Activated T-cell treated with anti-CD3 and anti-CD28 coated beads for 1 hour (primary cell): ENCODE measurements at places on chromosomes 3 and 15.

DNA sequence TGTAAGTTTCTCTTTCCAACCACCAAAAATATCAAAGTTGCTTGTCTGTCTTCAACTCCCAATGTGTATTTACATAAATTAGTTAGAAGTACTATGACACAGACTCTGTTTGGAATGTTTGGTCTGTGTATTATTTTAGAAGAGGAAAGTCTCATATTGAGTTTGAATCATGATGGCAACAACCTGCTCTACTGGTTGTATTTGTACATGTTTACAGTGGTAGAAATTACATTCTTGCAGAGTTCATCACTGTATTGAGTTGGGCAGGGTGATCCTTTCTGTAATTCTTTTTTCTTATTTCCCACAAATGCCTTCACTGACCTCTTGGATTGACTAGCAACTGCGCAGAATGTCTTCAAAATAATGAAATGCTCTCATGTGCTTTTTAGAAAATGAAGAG lies 149.6 kb downstream of the CHL1 start:
- no peak for DNase-seq

DNA sequence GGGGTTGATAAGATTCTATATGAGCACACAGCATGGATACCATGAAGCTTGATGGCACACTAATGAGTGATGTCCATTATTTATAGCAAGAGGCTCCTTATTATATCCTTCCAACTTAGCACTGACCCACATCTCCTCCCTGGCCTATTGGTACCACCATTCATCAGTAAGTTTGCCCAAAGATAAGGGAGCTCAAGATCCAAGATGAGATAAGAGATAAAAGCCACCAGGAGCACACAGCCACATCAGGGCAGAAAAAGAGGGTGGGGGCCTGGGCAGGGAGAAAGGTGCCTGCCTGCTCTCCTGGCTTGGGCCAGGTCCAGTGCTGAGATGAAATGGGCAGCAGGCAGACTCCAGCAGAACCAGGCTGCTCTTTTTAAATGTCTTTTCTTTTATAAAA lies 4.4 kb upstream of the PPP1R14D start:
- DNase-seq = no peak

DNA sequence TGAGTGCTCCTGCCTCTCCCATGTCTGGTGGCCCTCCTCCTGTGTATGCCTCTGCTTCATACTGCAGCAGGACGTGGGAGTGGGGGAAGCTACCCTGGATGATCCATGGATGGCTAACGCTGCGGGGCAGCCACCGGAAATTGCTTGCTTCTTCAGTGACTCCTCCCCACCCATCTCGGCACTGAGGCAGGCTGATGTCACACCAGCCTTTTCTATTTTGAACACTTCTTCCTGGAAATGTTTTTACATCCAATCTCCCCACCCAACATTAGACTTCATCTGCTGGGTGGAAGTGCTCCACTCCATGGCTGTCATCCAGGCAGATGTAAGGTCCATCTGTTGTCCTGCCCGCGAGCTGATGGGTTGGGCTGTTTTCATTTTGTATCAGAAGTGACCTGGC lies 58.9 kb upstream of the MUC13 start:
- no peak for DNase-seq

- peak; percentile 2 for DNase-seq
Measured at GRCh38 chr15:56537881-56538280, 72.9 kb upstream of the MNS1 start.

- DNase-seq = no peak
Measured at GRCh38 chr3:80753021-80753420, 985.2 kb upstream of the ROBO1 start.

GRCh38 chr3:153138276-153139210 lies 23.5 kb upstream of the RAP2B start:
- no peak for DNase-seq

DNA sequence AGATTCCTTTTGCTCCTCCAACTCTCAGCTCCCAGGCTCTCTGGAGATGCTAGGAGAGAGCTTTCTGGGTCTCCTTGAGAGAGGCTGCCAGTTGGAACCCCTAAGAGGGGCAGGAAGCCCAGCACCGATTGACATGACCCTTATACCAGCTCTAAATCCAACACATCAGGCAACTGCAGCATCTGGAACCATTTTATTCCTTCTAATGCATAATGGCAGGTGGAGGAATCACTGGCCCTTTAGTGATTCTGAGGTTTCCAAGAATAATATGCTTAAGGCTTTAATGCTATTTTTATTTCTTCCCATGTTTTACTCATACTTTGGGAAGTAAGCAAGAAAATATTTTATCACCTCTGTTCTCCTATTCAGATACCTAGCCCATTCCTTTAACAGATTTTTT lies 60.3 kb upstream of the TEX264 start:
- no peak for DNase-seq

DNA sequence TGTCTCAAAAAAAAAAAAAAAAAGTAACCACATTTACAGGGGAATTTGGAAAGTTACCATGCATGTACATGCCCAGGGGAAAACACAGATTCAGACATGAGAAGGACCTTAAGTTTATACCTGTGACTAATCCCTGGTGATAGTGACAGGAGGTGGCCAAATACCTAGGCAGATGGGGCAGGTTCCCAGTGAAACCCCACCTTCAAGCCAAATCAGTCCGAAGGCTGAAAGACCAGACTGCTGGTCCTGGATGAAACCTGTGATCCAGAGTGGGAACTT lies 15.8 kb downstream of the SPCS1 start:
- no peak for DNase-seq

GRCh38 chr3:69005071-69005790 lies 8.3 kb downstream of the EOGT start:
- no peak for DNase-seq

- no peak for DNase-seq
Measured at GRCh38 chr3:190646996-190647395, 133.1 kb downstream of the IL1RAP start.

GRCh38 chr3:57982561-57983243 lies 25.5 kb upstream of the FLNB start:
- no peak for DNase-seq

DNA sequence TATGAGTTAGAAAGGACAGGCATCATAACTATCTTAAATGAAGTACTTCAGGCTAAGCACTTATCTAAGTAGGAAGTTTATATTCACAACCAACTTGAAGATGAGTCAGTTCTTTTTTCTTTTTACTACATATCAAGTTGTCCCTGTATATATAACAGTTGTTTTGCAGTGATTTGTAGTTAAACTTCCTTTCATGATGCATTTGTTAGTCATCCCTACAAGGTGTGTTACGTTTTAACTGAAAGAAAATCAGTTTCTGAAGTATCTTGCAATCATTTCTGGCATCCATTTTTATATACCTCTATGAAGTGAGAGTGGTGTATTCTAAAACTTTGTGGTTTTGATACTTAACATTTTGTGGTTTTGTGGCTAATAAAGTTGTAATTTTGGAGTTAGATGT lies 46.1 kb downstream of the ZFAND6 start:
- DNase-seq = no peak

DNA sequence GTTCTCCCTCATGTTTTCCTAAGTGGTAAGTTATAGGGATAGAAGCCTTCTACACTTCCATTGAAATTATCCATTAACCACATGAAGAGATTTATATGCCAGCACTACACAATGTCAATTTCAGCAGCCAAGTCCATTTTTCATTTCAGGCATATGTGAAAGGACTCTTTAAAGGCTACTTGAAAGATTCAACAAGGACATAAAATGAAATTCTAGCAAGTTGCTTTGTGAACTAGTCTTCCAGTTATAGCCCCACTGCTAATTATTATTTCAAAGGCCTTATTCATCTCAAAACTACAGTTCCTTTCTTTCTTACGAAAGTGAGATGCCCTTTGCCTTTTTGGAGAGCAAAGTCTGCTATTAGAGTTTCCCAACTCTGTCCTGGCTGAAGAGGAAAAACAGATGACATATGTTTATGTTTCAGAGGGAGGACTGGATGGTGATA lies 66.0 kb upstream of the SLC2A2 start:
- DNase-seq = no peak

DNA sequence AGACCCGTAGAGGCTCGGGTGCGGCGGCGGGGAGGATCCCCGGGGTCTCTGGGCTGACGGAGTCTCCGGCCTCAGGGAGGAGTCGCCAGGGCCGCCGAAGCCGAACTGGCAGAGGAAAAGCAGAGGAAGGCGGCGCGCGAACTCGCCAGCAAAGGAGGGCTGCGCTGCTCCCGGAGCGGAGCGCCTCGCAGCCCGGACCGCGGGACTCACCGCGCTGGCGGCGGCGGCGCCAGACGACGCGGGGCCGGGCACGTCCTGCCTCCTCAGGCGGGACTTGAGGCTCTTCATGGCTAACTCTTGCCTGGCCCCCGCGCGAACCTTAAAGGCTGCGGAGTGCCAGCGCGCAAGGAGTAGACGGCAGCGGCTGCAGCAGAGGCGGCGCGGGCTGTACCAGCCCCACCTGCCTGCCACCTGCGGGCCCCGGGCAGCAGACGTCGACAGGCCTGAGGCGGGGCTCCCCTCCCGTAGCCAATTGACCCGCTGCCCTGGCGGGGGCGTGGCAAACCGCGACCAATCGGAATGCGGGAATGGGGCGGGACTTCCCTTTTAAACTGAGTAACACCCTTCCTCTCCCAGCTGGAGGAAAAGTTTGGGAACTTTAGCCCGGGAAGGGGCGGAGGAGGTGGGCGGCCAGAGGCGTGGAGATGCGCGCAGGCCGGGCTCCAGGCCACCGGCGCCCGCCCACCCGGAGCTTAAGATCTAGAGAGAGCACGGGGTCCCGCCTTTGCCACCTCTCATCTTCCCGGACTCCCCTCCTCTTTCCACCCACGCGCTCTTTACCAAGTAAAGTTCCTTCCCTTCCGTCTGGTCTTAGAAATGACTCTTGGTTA lies at the start of gene UACA:
Gene UACA, minus strand, starts transcription at position 439 of the 830 bp plus-strand sequence. Its CDS starts 151 bp downstream, at position 288.
- DNase-seq = peak; percentile 51

DNA sequence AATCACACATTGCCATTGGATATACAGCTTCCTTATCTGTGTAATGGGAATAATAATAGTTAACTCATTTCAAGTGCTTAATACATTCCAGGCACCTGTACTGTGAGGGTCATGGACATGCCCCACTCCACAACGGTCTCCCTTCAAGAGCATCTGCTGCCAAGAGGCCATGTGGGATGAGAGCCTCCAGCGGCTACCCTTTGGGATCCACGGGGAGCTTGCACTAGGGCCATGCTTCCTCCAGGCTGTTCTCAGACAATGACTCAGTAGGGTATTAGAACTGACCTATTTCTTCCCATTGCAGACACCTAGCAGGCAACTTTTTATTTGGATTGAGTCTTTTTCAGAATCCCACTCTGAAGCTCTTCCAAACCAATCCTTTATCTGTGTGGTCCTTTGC lies 1078.9 kb downstream of the TUSC7 start:
- DNase-seq = no peak

GRCh38 chr15:78023081-78023665 lies 54.3 kb downstream of the TBC1D2B start:
- no peak for DNase-seq

GRCh38 chr3:120263792-120264191 lies 21.2 kb downstream of the GPR156 start:
- DNase-seq = no peak

DNA sequence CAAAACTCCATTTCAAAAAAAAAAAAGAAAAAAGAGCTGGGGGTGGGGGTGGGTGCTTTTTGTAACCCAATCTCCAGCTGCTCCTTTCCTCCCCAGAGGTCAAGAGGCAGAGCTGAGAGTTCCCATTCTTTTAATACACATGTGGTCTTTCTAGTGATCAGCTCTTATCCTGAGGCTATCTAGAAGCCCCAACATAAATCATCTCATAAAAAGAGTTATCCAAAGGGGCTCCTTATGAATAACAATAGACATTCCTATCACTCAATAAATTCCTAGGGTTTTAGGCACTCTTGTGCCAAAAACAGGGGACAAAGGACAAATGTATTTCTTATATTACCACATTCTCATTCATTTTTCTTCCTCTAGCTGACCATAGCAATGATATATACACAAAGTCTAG lies 25.1 kb upstream of the GAP43 start:
- no peak for DNase-seq

- no peak for DNase-seq
Measured at GRCh38 chr3:164577667-164578210, 500.6 kb downstream of the SI start.

DNA sequence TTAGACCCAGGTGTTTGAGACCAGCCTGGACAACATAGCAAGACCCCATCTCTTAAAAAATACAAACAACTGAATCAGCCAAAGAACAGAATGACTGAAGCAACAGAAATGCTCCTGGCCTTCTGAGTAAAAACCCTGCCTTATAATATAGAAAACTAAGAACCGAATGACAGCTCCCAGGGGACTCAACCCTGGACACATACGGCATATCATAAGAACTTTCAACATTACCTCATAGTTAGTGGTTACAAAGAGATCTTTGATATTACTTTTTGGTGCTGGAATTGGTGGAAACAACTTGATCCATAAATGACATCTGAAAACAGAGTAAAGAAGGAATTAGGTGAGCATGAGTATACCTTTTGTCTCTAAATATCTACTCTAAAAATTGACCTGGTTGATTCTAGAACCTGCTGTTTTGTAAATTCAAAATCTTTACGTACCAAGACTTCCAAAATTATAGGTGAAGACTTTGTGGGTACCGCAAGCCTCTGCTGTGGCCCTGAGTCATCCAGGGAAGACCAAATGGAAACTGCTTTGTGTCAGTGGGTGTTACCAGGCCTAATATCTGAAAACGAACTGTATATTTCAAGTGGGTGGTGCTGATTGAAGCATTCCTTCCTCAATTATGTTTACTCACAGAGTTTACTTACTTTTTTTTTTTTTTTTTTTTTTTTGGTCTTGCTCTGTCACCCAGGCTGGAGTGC lies 35.5 kb downstream of the IL5RA start:
- DNase-seq = no peak

- no peak for DNase-seq
Measured at GRCh38 chr3:113498221-113499005, 16.5 kb downstream of the SPICE1 start.

GRCh38 chr15:87348746-87349145 lies 907.8 kb downstream of the NTRK3 start:
- DNase-seq = no peak

DNA sequence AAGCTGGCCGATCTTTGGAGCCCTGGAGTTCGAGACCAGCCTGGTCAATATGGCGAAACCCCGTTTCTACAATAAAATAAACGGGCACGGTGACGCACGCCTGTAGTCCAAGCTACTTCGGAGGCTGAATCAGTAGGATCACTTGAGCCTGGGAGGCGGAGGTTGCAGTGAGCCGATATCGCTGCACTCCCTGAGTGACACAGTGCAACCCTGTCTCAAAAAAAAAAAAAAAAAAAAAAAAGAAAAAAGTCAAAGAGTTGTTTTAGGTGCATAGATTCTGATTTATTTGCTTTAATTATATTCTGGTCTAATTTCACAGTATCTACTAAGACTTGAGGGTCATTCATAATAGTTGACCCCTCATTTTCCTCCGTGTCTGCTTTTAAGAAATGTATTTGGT lies 1.7 kb downstream of the ARL13B start:
- DNase-seq = no peak
